Ascending aorta (tissue), 2 donors: ENCODE measurements at places on chromosomes 5 and 9.
A peak's percentile ranks its signal among the peaks of the same experiment; 100 is the strongest.

GRCh38 chr9:108383796-108384195, 472.0 kb downstream of the ACTL7B start:
- H3K4me1 ChIP-seq, result no peaks in the 10 kb centered on the region
- H3K36me3 ChIP-seq, result no peaks in the 10 kb centered on the region
- no peak overlapping the region for H3K27ac ChIP-seq
- no peak overlapping the region for H3K4me3 ChIP-seq
- no peak for DNase-seq
- no peaks in the 10 kb centered on the region for H3K27me3 ChIP-seq

- peak overlapping the region; percentile 96 for H3K27ac ChIP-seq
- H3K4me3 ChIP-seq, result peak overlapping the region; percentile 95
- no peak for DNase-seq
- H3K36me3 ChIP-seq, result peaks cover 10% of the 10 kb centered on the region
- H3K27me3 ChIP-seq, result no peaks in the 10 kb centered on the region
Observed at GRCh38 chr5:9545136-9545991, 511 bp downstream of the SEMA5A start.

GRCh38 chr5:69188811-69189161, 597 bp upstream of the CENPH start:
- no peak for DNase-seq
- H3K27ac ChIP-seq, result peak overlapping the region; percentile 75
- no peaks in the 10 kb centered on the region for H3K36me3 ChIP-seq
- H3K4me3 ChIP-seq, result peak overlapping the region; percentile 82

- H3K27me3 ChIP-seq, result no peaks in the 10 kb centered on the region
- H3K36me3 ChIP-seq, result no peaks in the 10 kb centered on the region
- no peak for DNase-seq
- no peaks in the 10 kb centered on the region for H3K4me1 ChIP-seq
Observed at GRCh38 chr5:120805131-120805530, 341.0 kb downstream of the PRR16 start.
